ENCODE measurements at places on chromosomes 5 and 9.

GRCh38 chr5:91373600-91373999 is 9.5 kb downstream of the ARRDC3 start:
- no peak for DNase-seq

- no peak for DNase-seq
Observed at GRCh38 chr5:138869763-138870500, 5.2 kb downstream of the LRRTM2 start.

- DNase-seq, result no peak
Observed at GRCh38 chr5:176391999-176392398, 3.4 kb downstream of the HIGD2A start.

DNA sequence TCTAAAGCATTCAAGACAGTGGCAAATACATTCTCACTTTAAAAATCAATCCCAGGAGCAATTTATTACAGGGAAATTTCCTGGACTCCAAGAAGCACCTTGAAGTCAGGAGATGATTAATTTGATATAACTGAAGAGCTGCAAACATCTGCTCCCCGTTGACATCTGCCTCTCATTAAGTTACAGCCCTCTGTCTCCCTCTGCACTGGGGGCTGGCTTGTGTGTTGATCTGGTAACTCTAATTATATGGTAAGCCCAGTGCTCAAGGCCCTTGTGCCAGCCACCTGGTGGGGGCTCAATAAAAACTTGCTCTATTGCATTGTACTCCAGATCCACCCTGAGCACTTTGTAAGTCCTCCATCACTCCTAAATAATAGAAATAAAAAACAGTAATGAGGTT is 131.1 kb upstream of the ZNF462 start:
- no peak for DNase-seq

- DNase-seq, result peak; percentile 26
Observed at GRCh38 chr5:126274076-126274762, 149.0 kb upstream of the GRAMD2B start.

GRCh38 chr9:33818847-33819500 is 2.0 kb downstream of the UBE2R2 start:
- no peak for DNase-seq

DNA sequence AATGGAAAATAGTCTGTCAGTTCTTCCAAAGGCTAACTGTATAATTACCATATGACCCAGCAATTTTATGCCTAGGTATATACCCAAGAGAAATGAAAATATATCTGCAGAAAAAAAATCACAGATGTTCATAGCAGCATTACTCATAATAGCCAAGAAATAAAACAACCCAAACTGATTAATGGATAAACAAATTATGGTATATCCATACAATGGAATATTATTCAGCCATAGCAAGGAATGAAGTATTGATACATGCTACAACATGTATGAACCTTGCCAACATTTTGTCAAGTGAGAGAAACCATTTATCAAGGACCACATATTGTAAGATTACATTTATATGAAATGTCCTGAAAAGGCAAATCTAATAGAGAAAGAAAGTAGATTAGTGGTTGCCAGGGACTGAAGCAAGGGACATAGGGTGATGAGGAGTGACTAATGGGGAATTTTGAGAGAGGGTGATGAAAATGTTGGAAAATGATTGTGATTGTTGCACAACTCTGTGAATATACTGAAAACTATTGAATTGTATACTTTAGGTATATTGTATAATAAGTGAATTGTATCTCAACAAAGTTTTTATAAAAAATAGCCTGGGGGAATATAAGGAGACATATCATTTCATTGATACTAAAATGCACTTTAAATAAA is 114.4 kb downstream of the PBX3 start:
- peak; percentile 29 for DNase-seq

GRCh38 chr9:99459919-99460318 is 237.8 kb downstream of the SEC61B start:
- no peak for DNase-seq

- peak; percentile 41 for DNase-seq
Observed at GRCh38 chr9:78462611-78463010, 165.7 kb downstream of the PSAT1 start.

- no peak for DNase-seq
Observed at GRCh38 chr5:93644760-93645159, 61.7 kb downstream of the NR2F1 start.

GRCh38 chr5:117889596-117889995 is 1098.8 kb downstream of the DTWD2 start:
- DNase-seq, result no peak

DNA sequence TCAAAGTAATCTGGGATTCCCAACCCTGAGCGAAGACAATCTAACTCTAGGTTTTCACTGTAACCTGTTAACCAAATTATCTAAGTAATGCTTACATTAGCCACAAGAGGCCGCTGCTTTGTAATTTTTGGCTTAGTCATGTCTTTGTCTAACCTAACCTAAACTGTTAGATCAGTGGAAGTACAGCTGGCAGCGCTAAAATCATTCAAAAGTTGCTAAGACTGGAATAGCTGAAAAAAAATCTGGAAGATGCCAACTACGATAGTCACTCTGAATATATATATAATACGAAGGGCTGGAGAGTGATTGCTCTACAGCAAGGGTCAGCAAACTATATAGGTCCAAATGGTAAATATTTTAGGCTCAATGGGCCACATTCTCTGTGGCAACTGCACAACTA is 60.2 kb downstream of the FBXO38 start:
- DNase-seq, result peak; percentile 40

GRCh38 chr9:6106711-6107339 is 91.4 kb upstream of the RANBP6 start:
- DNase-seq, result no peak

- DNase-seq, result no peak
Observed at GRCh38 chr5:116374434-116374852, 200.2 kb downstream of the SEMA6A start.

DNA sequence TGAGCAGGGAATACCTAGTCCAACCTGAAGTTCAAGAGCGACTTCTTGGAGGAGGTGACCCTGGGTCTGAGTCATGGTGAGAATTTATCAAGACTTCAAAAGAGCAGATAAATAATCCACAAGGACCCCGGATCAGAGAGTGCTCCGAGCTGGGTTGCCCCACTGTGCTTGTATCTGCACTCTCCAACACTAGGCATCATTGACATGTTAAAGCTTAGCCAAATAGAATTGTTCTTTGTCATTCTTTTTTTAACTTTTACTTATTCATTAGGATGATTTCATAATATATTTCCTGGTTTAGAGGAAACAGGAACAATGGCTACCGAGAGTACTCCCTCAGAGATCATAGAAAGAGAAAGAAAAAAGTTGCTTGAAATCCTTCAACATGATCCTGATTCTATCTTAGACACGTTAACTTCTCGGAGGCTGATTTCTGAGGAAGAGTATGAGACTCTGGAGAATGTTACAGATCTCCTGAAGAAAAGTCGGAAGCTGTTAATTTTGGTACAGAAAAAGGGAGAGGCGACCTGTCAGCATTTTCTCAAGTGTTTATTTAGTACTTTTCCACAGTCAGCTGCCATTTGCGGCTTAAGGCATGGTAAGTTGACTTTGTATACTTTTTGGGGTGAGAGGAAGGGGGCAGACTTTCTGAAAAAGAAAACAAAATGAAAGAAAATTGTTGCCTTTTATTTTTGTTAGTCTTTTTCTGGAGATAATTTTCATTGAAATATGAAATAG is at the start of gene CARD6:
Gene CARD6 (plus strand): TSS at position 300 of the 738 bp plus-strand sequence. CDS start 16 bp downstream, at position 316.
- DNase-seq, result no peak

GRCh38 chr9:79129865-79130480 is 441.8 kb upstream of the TLE4 start:
- DNase-seq, result peak; percentile 26

- DNase-seq, result no peak
Observed at GRCh38 chr9:131669269-131670157, 70.4 kb downstream of the RAPGEF1 start.

DNA sequence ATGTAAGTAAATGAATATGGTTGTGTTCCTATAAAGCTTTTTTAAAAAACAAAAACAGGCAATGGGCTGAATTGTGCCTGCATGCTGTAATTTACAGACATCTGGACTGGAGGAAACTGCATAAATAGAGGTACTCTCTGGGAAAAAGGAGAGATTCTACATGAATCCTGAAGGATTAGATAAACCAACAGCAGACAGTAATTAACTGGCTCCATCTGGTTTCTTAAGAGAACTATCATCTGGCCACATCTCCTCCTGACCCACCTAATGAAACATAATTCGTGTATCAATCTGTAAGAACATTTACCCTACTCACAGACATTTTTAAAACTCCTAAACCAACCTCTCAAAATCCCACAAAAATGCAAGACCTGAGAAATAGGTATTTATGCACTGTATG is 528.1 kb upstream of the ST8SIA4 start:
- DNase-seq, result no peak

DNA sequence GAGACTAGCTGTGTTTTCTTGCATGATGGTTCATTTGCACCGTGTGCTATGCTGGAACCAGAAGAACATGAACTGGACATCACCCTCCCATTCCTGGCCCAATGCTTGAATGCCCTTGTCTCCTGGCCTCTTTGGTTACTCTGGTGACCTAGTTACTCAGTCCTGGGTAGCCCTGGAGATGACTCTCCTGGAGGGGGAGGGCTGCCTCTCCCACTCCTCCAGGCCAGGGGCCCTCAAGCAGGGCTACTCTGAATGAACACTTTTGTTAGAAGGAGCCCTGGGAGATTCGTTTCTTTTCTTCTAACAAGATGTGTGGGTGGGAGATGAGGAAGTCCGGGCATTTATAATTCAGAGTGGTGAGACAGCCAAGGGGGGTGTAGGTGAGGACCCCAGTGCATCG is 12.0 kb upstream of the NKX2-5 start:
- no peak for DNase-seq

GRCh38 chr9:27350382-27350976 is 53.5 kb upstream of the EQTN start:
- DNase-seq, result no peak

GRCh38 chr9:38421498-38422211 is 2.6 kb downstream of the IGFBPL1 start:
- DNase-seq, result no peak

GRCh38 chr9:130662970-130663257 is 1.5 kb upstream of the PRDM12 start:
- DNase-seq, result no peak

DNA sequence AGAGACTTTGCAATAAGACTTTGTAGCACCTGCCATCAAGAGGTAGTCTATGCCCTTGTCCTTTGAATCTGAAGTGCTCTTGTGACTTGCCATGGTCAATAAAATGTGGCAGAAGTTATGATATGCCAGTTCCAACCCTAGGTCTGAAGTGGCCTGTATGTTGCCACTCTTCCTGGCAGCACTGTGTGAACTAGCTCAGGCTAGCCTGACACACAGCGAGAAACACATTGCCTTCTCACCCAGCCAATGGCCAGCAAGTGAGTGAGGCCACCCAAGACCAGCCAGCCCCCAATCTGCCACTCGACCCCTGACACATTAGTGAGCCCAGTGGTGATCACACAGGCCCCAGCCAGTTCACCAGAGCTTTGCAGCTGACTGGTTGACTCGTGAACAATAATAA is 52.7 kb upstream of the OSMR start:
- no peak for DNase-seq

DNA sequence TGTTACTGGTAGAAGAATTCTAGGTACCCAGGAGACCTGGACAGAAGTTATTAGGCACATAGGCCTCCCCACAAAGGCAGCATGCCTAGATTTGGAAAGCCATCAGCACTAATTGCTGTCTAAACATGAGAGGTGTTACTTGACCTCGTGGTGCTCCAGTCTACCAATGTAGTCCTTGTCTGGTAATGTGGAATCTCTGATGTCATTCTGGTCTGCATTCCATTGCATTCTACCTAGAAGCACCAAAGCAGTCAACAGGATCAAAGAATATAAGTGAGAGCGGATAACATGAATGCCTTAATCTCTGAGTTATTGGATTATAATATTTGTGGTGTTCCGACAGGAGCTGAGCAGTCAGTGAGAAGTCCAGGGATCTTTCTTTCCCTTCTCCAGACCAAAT is 175.2 kb downstream of the PSAT1 start:
- no peak for DNase-seq

GRCh38 chr9:125479846-125480615 is 218.4 kb downstream of the GAPVD1 start:
- peak; percentile 18 for DNase-seq
